Kidney epithelial cell (primary cell): ENCODE measurements at places on chromosomes 13 and 19.

- DNase-seq = no peak
These were observed 8.3 kb downstream of the ZNF837 start for GRCh38 chr19:58372311-58373133.

DNA sequence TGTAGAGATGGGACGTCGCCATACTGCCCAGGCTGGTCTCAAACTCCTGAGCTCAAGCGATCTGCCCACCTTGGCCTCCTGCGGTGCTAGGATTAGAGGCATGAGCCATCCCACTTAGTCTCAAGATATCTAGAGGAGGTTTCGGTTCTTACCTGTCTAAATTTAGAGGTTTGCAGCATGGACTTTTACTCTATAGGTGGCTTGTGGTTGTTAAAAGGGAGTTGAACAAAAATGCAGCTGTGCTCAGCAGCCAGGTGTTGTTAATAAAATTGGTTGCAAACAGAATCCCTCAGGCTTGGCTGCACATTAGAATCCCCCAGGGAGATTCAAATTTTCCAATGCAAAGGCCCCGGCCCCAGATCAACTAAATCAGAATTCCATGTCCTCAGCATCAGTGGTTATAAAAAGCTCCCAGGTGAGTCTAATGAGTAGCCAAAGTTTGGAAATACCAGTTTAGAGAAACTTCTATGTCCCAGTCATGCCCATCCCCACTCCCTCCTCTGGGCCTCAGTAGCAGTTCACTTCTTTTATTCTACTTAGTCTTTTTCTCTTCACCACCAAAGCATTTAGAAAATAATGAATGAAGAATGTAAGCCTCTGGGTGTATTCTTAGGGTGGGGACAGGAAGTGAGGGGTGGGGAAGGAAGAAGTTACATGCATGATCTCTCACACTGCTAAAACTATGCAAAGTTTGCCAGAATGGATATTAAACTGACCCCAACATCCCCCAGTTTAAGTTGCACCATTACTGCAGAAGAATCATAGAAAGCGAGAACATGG is 471.0 kb downstream of the COG6 start:
- no peak for DNase-seq

- no peak for DNase-seq
These were observed 10.0 kb upstream of the OXGR1 start for GRCh38 chr13:97004096-97004876.

GRCh38 chr19:3343619-3344502 is 22.5 kb upstream of the NFIC start:
- no peak for DNase-seq

GRCh38 chr13:107192289-107192688 is 624.4 kb upstream of the ARGLU1 start:
- peak; percentile 38 for DNase-seq

DNA sequence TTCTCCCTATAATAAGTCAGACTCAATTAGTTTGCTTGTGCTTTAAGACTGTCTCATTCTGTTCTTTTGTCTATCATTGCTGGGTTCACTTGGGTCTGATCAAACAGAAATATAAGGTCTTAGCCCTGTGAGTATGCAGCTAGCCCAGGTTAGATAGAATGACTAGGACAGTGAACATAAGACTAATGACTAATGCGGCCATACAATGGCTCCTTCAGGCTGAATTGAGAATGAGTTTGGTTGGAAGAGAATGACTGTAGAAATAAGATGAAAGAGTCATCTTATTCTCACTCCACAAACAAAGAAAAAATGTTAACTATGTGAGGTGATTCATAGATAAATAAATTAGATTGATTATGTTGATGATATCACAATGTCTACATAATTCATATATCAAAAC is 50.1 kb upstream of the OBI1 start:
- DNase-seq = no peak
